H4 (cell line): ENCODE measurements at places on chromosomes 11 and 22.
A peak's percentile ranks its signal among the peaks of the same experiment; 100 is the strongest.

GRCh38 chr11:112297248-112297866 lies 36.7 kb upstream of the PLET1 start:
- DNase-seq = no peak

DNA sequence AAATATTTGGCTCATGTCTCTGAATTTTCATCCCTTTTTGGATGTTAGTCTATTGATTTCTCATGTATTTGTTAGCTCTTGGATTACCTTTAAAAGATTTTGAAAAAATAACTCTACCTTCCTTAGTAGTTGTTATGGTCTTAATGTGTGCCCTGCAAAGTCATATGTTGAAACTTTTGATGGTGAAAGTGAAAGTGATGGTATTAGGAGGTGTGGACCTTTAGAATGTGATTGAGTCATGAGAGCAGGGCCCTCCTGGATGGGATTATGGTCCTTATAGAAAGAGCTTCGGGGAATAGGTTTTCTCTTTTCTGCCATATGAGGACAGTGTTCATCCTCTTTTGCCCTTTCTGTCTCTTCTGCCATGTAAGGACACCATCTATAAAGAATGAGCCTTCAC lies 33.6 kb upstream of the MPPED2 start:
- no peak for DNase-seq

DNA sequence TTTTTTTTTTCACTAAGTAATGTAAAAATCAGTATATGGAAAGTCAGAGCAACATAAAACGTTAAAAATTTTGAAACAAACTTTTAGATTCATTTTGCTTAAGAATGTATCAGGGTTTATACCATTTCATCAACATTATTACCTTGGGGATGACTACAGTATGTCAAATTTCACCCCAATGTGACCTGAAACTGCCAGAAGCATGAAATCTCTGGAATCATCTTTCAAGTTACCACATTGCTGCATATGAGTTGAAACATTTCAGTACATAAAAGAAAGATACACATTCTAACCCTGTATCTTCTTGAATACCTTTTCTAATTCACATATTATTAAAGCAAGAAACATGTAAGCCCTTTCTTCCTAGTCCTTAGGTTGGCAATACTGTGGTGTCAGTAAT lies 32.8 kb downstream of the MAML2 start:
- no peak for DNase-seq

GRCh38 chr11:61162092-61162941 lies 1.1 kb upstream of the VPS37C start:
- no peak for DNase-seq

DNA sequence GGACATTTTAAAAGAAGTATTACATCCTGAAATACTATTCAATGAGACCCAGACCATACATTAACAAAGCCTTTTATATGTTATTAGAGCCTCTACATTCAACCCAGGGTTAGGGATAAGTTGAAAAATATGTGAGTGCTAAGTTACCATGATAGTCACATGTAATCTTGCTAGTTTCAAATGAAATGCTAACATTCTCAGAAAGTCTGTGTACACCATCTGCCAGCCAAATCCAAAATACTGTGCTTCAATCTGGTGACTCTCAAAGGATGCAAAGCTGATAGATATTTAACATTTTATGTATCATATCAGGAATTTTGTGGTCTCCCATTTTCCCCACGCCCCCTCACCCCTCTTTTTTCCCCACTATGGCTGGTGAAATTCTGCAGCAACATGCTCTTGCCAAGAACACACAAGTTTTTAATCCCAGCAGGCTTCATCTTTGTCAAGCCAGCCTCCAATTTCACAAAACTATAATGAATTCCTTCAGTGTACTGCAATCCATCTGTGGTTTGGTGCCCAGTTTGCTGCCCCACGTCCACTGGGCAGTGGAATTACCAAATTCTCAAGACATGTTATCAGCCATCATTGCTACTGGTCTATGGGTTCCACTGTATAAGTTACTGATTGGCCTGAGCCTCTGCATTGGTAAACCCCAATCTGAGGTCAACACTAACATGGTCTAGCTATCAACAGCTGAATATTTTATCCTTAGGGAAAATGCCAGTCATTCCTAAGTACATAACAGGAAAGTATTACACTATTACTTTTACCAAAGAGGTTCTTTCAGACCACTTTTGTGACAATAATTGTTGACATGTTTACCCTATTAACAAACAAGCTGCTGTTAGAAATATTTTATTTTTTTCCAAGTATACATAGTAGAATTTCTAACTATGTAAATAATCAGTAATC lies 1.5 kb upstream of the PICALM start:
- no peak for DNase-seq

GRCh38 chr11:72012897-72013721 lies 14.4 kb downstream of the IL18BP start:
- no peak for DNase-seq

DNA sequence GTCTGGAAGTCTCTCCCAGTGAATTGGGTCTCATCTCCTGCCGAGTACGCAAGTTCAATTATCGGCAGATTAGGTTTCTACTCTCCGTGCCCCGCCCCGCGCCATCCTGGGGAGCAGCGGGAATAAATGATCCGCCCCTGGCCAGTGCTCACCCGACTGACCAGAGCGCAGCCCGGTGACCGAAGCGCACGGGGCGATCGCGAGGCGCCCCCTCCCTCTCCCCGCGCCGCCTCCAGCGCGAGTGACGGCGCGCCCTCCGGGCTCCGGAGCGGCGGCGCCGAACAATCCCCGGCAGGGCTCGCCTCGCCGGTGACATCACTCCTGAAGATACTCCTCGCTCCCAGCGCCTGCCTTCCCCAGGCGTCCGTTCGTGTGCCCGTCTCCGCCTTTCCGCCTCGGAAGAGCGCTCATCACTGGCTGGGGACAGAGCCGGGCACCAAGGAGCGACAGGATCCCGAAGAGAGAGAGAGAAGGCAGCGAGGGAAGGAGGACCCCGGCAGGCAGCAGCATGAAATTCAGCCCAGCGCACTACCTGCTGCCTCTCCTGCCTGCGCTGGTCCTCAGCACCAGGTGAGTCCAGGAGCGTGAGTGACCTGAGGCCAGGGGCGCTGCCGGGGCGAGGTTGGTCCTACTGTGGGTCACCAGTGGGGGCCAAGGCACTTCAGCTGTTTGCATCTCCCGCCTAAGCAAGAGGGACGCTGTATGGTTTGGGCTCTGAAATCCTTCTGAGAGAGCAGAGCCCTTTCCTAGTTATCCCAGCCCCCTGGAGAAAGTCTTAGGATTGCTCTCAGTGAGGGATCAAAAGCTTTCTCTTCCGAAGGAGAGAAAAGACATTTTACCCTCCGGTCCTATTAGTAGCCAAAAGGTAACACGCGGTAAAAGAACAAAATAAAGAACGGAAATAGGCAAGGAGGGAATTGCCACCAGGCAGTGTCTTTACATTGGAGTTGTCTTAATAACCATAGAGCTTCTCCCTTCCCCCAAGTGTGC lies at the start of gene LUZP2:
Gene LUZP2 (plus strand): TSS at position 318 of the 990 bp plus-strand sequence.
- peak; percentile 49 for DNase-seq

- no peak for DNase-seq
Measured at GRCh38 chr22:39470451-39471291, 13.9 kb downstream of the MGAT3 start.

GRCh38 chr22:49448526-49448925 lies 379.1 kb downstream of the BRD1 start:
- DNase-seq = no peak

DNA sequence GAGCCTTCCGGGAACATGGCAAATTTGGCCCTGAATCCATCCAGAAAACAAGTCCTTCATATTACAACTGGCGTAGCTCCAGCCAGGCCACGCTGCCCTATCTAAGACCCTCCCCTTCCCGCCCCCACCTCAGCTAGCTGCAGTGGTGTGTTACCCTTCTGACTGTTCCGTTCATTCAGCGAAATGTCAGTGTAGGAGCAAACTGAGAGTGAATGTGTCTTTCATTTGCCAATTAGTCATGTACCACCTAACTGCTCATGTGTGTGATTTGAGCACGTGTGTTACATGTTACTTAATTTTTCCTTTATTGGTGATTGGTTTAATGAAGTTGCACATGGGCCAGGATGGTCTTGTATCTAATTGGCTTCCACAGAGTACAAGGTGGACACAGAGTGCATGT lies 34.8 kb upstream of the POU2AF1 start:
- DNase-seq = no peak

DNA sequence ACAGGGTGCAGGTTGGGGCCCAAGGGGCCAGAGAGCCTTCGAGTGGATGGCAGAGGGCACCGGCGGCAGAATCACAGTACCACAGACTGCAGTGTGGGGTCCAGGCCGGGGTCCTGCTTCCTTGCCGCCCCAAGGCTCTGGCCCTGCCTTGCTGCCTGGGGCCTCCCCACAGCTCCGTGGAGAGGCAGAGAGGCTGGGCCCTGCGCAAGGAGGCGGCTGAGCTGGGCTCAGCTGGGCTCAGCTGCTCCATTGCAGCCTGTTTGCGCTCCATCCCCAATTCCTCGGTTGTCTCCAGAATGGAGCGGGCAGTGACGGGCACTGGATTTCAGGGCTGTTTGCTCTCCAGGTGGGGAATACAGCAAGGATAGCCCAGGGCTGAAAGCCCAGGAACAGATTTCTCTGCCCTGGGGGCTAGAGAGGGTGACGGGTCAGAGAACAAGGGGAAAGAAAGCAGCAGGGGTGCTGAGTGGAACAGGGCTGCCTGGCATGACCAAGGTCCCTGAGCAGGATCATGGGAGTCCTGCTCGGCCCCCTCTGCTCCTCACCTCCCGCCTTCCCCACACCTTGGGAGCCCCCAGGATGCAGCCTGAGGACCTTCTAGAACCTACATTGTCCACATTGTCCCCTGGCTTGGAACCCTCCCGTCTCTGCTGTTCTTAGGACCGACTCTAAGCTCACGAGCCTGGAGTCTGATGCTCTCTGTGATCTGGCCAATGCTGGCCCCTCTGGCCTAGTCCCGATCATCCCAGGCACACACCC lies 18.9 kb downstream of the MRGPRG start:
- DNase-seq = no peak

DNA sequence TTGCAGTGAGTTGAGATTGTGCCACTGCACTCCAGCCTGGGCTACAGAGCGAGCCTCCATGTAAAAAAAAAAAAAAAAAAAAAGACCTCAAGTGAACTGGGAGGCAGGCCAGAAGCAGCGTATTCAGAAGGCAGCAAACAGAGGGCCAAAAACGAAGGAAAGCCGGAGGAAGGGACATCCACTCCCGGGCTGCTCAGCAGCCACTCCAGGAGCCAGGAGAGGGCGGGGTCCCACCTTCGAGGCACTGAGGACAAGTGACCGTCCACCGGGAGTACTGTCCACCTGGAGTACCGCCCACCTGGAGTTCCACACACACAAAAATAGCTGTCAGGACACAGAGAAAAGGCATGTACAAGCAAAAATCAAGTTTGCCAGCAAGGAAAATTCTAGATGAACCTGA lies 5.5 kb downstream of the TOLLIP start:
- DNase-seq = no peak

DNA sequence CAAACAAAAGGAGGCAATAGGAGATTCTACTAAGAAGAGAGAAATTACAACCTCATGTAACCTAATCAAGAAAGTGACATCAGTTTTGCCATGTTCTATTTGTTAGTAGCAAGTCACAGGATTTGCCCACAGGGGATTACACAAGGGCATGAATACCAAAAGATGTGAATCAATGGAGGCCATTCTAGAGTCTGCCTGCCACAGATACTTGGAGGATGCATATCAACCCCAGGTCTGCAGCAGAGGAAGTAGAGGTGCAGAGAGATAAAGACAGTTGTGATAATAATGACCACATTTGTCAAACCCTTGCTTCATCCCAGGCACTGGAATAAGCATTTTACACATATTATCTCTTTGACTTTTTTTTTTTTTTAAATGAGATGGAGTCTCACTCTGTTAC lies 2.4 kb upstream of the ASCC2 start:
- no peak for DNase-seq

GRCh38 chr11:43517518-43517917 lies 158.8 kb downstream of the TTC17 start:
- DNase-seq = no peak

- peak; percentile 86 for DNase-seq
Measured at GRCh38 chr11:62025487-62026105, 58.2 kb upstream of the FTH1 start.

- no peak for DNase-seq
Measured at GRCh38 chr11:64096835-64097234, 61.1 kb downstream of the FLRT1 start.

GRCh38 chr11:71154261-71154805 lies 98.0 kb downstream of the SHANK2 start:
- no peak for DNase-seq

DNA sequence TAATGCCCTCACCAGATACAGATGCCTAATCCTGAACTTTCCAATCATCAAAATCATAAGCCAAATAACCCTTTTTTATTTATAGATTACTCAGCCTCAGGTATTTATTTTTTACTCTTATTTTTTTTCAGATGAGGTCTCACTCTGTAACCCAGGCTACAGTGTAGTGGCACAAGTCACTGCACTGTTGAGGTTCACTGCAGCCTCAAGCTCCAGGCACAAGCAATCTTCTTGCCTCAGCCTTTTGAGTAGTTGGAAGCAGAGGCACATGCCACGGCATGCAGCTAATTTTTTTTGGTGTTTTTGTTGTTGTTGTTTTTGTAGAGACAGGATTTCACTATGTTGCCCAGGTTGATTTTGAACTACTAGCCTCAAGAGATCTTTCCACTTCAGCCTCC lies 49.5 kb downstream of the TTC28 start:
- DNase-seq = no peak

DNA sequence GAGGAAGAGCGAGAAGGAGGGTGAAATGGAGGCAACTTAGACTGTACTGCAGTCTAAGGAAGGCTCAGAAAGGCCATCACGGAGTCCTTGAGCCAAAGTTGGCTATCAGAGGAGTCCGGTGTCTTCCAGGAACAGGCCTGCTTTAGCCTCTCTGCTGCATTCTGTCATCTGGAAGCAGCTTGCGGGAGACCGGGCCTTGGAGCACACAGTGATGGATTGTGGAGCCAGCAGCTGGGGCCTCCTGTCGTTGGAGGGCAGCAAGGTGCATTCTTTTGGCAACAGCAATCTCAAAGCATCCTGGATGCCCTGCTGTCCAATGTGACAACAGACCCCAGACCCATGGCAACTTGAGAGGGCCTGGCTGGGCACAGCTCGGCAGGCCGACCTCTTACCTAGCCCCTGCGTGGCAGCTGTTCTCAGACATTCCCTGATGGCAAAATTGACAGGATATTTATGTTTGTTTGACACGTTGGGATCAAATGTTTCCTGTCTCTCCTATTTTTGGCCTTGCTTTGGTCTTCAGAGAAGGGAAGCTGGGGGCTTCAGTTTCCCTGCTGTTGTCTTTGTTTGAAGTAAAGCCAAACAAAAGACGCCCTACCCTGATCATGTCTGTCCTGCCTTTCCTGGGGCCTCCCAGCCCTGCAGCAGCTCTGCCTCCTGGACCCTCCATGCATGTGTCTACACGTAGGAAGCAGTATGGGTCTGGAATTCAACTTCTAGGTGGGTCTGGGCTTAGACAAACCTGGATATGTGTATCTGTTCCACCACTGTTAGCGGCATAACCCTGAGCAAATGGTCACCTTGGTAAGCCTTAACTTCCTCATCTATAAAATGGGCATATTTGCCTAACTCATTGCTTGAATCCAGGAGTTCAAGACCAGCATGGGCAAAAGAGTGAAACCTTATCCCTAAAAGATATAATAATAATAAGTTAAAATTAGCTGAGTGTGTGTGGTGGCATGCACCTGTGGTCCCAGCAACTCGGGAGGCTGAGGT lies 43.9 kb upstream of the LMO2 start:
- DNase-seq = no peak

- no peak for DNase-seq
Measured at GRCh38 chr11:106840947-106841346, 177.3 kb downstream of the GUCY1A2 start.
